ENCODE measurements at places on chromosomes 16 and 17. TPM values are rescaled to one million over a fixed set of nuclear protein-coding genes. Genes with fewer than 3 reads are reported as not detected.

Gene PPY
- total RNA-seq: not detected

- H3K36me3 ChIP-seq: no peaks in the 10 kb centered on the region
- H3K27ac ChIP-seq: no peak overlapping the region
- no peaks in the 10 kb centered on the region for H3K27me3 ChIP-seq
- no peak for DNase-seq
Measured at GRCh38 chr16:21703156-21703555, 39.4 kb downstream of the OTOA start.

Gene TMEM220
- total RNA-seq: 12.1 TPM

- H3K36me3 ChIP-seq: no peaks in the 10 kb centered on the region
- peaks cover 33% of the 10 kb centered on the region for H3K27me3 ChIP-seq
- peak overlapping the region; percentile 22 for H3K4me3 ChIP-seq
- H3K27ac ChIP-seq: no peak overlapping the region
Measured at GRCh38 chr17:35449371-35449931, 885 bp upstream of the SLFN13 start.

GRCh38 chr16:49513040-49513439 is 139.4 kb downstream of the C16orf78 start:
- no peak overlapping the region for H3K27ac ChIP-seq
- no peak overlapping the region for H3K4me3 ChIP-seq
- peaks cover 7% of the 10 kb centered on the region for H3K4me1 ChIP-seq
- no peak for DNase-seq
- no peaks in the 10 kb centered on the region for H3K36me3 ChIP-seq
- no peaks in the 10 kb centered on the region for H3K27me3 ChIP-seq

Gene WNT3
- total RNA-seq: 84.9 TPM

- no peaks in the 10 kb centered on the region for H3K27me3 ChIP-seq
- no peaks in the 10 kb centered on the region for H3K4me1 ChIP-seq
- no peaks in the 10 kb centered on the region for H3K36me3 ChIP-seq
- no peak overlapping the region for H3K4me3 ChIP-seq
- H3K27ac ChIP-seq: no peak overlapping the region
Measured at GRCh38 chr16:76370344-76370743, 93.1 kb downstream of the CNTNAP4 start.

Gene SCIMP
- not detected for total RNA-seq

DNA sequence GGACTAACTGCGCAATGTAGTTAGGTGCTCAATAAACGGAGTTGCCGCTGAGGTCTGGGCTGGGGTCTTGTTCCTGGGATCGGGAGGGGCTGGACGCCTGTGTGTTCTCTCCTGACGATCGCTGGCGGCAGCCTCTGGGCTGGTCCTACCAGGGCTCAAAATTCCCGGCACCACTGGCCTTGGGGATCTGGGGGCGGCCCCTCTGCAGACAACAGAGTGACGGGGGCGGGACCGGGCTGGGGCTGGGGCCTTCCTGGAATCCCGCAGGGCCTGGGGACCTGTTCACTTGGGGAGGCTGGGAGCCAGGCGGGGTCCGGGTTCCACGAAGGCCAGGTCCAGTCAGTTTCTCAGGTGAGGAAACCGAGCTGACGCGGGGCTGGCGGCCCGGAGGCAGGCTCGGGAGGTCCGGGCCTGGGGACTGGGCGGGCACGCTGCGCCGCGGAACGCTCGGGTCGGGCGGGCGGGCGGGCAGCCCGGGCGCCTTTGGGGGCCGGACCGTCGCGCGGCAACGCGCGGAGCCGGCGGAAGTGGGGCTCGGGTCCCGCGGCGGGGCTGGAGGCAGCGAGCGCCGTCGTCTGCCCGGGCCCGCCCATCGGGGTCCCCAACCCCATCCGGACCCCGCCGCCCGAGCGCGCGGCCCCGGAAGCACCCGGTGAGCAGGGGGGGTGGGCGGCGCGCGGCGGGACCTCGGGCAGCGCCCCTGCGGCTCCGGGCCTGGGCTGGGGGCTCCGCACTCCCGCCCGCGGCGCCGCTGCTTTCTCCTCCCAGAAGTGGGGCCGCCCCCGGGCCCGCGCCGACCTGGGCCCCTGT is at the start of gene PIGQ:
Gene PIGQ (plus strand): TSS at position 524 of the 810 bp plus-strand sequence. CDS start 4,107 bp downstream, outside the sequence.
- H3K36me3 ChIP-seq: peaks cover 12% of the 10 kb centered on the region
- peaks cover 58% of the 10 kb centered on the region for H3K4me1 ChIP-seq
- peak; percentile 86 for DNase-seq
- H3K27ac ChIP-seq: peak within 1 kb of the TSS; percentile 74
- H3K4me3 ChIP-seq: peak within 1 kb of the TSS; percentile 80
- H3K27me3 ChIP-seq: no peaks in the 10 kb centered on the region

DNA sequence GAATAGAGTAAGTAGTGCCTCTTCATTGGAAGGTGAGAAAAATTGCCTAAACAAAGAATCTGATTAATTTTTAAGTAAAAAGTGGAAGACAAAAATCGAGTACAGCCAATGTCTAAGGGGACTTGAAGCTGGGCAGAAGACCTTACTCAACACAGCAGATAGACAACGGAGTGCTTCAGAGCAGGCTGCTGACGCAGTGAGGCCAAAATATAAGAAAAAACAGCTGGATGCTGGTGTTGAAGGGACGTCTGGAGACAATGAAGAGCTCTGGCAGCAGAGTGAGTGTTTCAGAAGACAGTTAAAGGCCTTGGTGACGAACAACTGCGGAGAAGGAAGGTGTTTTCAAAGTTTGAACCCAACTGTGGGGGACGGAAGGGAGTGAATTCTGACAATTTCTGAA is 169.8 kb downstream of the MRTFB start:
- H3K36me3 ChIP-seq: peaks cover 84% of the 10 kb centered on the region
- no peak overlapping the region for H3K27ac ChIP-seq
- no peaks in the 10 kb centered on the region for H3K27me3 ChIP-seq
- H3K4me3 ChIP-seq: no peak overlapping the region
- no peak for DNase-seq
- no peaks in the 10 kb centered on the region for H3K4me1 ChIP-seq

- H3K4me1 ChIP-seq: peaks cover 8% of the 10 kb centered on the region
- no peak for DNase-seq
- no peak overlapping the region for H3K27ac ChIP-seq
- H3K4me3 ChIP-seq: no peak overlapping the region
- H3K36me3 ChIP-seq: no peaks in the 10 kb centered on the region
- no peaks in the 10 kb centered on the region for H3K27me3 ChIP-seq
Measured at GRCh38 chr16:79723583-79724168, 123.1 kb upstream of the MAF start.

Gene CACNG4
- 0.51 TPM for total RNA-seq

GRCh38 chr16:84209989-84210388 is 19.0 kb downstream of the ADAD2 start:
- H3K4me3 ChIP-seq: no peak overlapping the region
- no peaks in the 10 kb centered on the region for H3K27me3 ChIP-seq
- no peaks in the 10 kb centered on the region for H3K4me1 ChIP-seq
- H3K36me3 ChIP-seq: no peaks in the 10 kb centered on the region
- DNase-seq: no peak

Gene KCNH6
- total RNA-seq: not detected

Gene BICDL2
- total RNA-seq: 58.4 TPM

GRCh38 chr17:39231591-39232551 is 6.1 kb upstream of the STAC2 start:
- no peak overlapping the region for H3K4me3 ChIP-seq
- no peak for DNase-seq
- no peaks in the 10 kb centered on the region for H3K36me3 ChIP-seq
- H3K27me3 ChIP-seq: peaks cover 11% of the 10 kb centered on the region
- H3K4me1 ChIP-seq: peaks cover 24% of the 10 kb centered on the region
- H3K27ac ChIP-seq: no peak overlapping the region

DNA sequence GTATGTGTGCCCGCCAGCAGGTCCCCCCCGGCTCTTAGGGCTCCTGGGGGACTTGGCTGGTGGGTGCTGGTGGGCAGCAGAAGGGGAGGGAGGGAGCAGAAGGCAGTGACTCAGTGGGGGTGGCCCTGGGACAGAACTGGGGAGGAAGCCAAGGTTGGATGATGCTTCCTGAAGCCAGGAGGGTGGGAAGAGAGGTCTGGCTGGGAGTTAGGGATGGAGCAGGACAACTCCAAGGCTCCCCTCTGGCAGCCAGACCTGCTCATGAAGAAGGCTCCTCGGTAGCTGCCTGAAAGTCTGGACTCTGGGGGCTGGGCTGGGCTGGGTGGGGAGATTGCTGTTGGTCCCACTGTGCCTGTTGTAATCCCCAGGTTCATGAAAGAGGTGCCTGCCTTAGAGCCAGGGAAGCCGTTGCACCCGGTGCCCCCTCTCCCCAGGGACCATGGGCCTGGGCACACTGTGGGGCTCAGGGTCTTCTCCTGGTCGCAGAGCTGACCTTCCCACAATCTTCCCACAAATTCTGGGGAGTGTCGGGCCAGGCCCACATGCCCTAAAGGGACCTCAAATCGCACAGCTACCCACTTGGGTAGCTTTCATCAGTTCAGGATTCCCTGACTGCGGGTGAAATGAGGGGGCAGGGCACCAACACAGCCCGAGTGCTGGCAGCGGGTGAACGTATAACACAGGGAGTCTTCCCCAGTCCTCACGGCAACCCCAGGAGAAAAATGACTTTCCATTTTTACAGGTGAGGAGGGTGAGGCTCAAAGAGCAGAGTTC is 1.1 kb upstream of the PLEKHG4 start:
- peak overlapping the region; percentile 79 for H3K27ac ChIP-seq
- peak overlapping the region; percentile 74 for H3K4me3 ChIP-seq
- H3K36me3 ChIP-seq: peaks cover 17% of the 10 kb centered on the region
- H3K27me3 ChIP-seq: no peaks in the 10 kb centered on the region
- no peak for DNase-seq

GRCh38 chr16:15799851-15800495 is 56.9 kb downstream of the MYH11 start:
- H3K36me3 ChIP-seq: no peaks in the 10 kb centered on the region
- no peaks in the 10 kb centered on the region for H3K27me3 ChIP-seq
- H3K4me1 ChIP-seq: no peaks in the 10 kb centered on the region
- no peak overlapping the region for H3K4me3 ChIP-seq
- DNase-seq: no peak
- H3K27ac ChIP-seq: no peak overlapping the region

GRCh38 chr16:3520841-3521240 is 20.0 kb downstream of the CLUAP1 start:
- no peaks in the 10 kb centered on the region for H3K4me1 ChIP-seq
- no peaks in the 10 kb centered on the region for H3K27me3 ChIP-seq
- peak overlapping the region; percentile 32 for H3K27ac ChIP-seq
- no peak overlapping the region for H3K4me3 ChIP-seq
- peaks cover 65% of the 10 kb centered on the region for H3K36me3 ChIP-seq

DNA sequence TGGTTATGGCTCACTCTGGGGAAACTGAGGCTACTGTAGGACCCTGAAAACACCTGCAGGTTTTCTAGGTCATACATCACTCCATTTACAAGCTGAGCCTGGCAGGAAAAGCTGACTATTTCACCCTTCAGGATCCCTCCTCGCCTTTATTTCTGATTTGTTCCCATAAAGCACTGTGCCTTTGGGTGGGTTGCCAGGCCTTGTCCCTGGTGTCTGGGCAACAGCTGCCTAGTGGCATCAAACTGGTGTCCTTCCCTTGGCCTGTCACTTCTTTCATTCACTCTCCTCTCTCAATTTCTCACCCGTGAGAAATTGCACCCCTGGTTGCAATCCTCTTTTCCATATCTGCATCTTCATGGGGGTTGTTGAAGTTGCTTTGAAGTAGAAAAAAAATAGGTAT is 1.6 kb downstream of the MYL4 start:
- no peaks in the 10 kb centered on the region for H3K36me3 ChIP-seq
- H3K4me1 ChIP-seq: peaks cover under 1% of the 10 kb centered on the region
- H3K27ac ChIP-seq: no peak overlapping the region
- DNase-seq: no peak

GRCh38 chr17:36755586-36755985 is 154.2 kb downstream of the MRM1 start:
- H3K27me3 ChIP-seq: peaks cover 28% of the 10 kb centered on the region
- no peak overlapping the region for H3K4me3 ChIP-seq
- no peaks in the 10 kb centered on the region for H3K4me1 ChIP-seq
- no peaks in the 10 kb centered on the region for H3K36me3 ChIP-seq

DNA sequence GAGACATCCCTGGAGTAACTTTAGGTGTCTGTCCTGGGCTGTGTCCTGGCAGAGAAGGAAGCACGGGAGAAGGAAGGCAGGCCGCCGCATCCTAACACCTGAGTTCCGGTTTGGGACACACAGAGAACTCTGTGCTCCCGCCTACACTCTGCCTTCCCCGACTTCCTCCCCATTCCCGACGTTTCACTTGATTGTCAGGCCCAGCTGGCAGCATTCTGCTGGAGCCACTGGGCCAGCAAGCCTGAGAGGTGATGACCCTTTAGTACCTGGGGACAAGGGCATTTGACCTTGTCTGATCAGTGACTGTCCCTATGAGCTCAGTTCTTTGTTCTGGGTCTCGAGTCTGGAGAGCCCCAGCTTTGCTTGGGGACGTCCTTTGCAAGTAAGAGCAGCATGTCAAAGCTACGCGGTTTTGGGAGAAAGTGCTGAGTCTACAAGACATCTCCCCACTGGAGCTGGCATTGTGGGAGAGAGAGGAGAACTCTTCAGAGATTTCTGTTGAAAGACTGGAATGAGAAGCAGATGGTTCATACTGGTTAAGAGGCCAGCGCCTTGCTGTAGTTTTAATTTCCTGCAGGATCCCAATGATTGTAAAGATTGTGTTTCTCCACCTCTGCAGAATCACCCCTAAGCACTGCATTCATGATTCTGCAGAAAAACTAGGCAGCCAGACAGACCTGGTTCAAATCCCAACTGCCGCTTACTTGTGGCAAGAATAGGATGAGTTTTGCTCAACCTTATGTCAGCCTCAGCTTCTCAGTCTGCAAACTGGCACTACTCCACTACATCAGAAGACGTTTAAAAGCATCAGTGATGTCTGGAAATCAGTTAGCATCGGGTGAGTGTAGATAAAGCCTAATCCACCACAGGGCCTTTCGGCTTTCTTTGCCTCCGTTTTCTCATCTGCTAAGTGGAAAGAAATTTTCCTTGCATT is 20.6 kb downstream of the ABAT start:
- H3K36me3 ChIP-seq: no peaks in the 10 kb centered on the region
- no peak overlapping the region for H3K27ac ChIP-seq
- no peak overlapping the region for H3K4me3 ChIP-seq
- DNase-seq: no peak
- H3K27me3 ChIP-seq: no peaks in the 10 kb centered on the region
- no peaks in the 10 kb centered on the region for H3K4me1 ChIP-seq

DNA sequence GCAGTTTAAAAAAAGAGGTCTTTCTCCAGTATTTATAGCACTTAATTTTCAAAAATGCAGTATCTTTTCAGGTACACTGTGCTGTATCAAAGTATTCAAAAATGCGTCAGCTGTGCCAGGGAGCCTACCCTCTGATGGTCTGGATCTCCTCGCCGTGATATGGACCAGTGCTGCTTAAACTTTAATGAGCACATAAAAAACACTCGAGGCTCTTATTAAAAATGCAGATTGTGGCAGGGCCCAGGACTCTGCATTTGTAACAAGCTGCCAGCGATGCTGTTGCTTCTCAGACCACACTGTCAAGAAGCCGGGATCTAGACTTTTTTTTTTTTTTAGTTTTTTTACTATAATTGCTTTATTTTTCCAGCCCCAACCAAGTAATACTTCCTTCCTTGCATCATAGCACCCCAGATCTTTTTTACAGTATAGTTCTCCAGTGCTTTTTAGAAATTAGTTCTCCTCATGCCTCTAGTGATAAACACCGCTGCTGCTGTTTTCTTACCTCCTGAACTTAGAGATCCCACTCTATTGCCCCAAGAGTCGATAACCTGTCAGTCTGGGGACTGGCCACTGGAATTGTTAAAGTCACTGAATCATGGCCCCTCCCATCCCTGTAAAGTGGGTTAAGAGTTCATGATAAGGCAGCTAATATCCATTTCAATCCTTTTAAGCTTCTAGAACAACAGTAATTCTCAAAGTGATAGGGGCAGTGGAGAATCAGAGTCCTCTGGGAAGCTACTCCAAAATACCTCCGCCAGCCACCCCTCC is 1.6 kb upstream of the SMARCD2 start:
- peaks cover 39% of the 10 kb centered on the region for H3K4me1 ChIP-seq
- no peak for DNase-seq
- H3K36me3 ChIP-seq: no peaks in the 10 kb centered on the region
- peak overlapping the region; percentile 71 for H3K4me3 ChIP-seq

Gene KRT39
- not detected for total RNA-seq

GRCh38 chr16:85697431-85697830 is 8.7 kb upstream of the GINS2 start:
- no peak for DNase-seq
- H3K4me1 ChIP-seq: peaks cover 13% of the 10 kb centered on the region
- no peak overlapping the region for H3K27ac ChIP-seq
- H3K27me3 ChIP-seq: peaks cover 15% of the 10 kb centered on the region

Measured in suprapubic skin (tissue), 4 donors.